CD4-positive, CD25-positive, alpha-beta regulatory T cell (primary cell): ENCODE measurements at places on chromosomes 13 and 19. TPM values are rescaled to one million over a fixed set of nuclear protein-coding genes. Genes with fewer than 3 reads are reported as not detected.

- DNase-seq, result no peak
Measured at GRCh38 chr13:80782441-80782840, 441.5 kb upstream of the SPRY2 start.

DNA sequence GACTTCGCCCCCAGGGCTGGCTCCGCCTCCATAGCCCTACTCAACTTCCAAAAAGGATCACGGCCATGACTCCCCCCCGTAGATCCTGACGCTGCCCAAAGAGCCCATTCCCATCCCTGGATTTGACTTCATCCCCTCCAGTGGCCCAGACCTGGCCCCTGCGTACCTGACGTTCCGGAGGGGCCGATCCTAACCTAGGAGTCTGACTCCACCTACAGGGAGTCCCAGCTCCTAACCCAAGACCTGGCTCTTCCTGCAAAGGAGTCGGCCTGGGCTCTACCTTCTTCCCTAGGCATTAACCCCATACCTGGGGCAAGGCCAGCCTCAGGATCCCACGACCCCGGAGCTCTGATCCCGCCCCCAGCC, 10.8 kb downstream of the STAP2 start:
- no peak for DNase-seq

TEX26 gene
- total RNA-seq, result not detected

CARM1 gene
- 26.0 TPM for total RNA-seq

C1QTNF9 gene
- 0.20 TPM for total RNA-seq

GRCh38 chr13:29704648-29705047, 109.2 kb upstream of the SLC7A1 start:
- DNase-seq, result no peak

PABPC3 gene
- total RNA-seq, result 0.22 TPM

GRCh38 chr19:50465986-50466705, 10.2 kb upstream of the EMC10 start:
- no peak for DNase-seq

GRCh38 chr19:12646551-12646950, 20.0 kb downstream of the MAN2B1 start:
- DNase-seq, result no peak

- DNase-seq, result no peak
Measured at GRCh38 chr13:21324803-21325202, 134.3 kb downstream of the ZDHHC20 start.

GRCh38 chr19:1189419-1189818, 15.4 kb upstream of the SBNO2 start:
- DNase-seq, result no peak
